Cardiac muscle cell (in vitro differentiated cells and primary cell): ENCODE measurements at places on chromosomes 1 and 21. TPM values are rescaled to one million over a fixed set of nuclear protein-coding genes. Genes with fewer than 3 reads are reported as not detected.

PCAT6 gene
- 17.7 and 19.8 TPM in 2 replicates for total RNA-seq

CPLANE2 gene
- 20.5 and 26.5 TPM in 2 replicates for total RNA-seq

CORT gene
- 2.3 and 3.1 TPM in 2 replicates for total RNA-seq

UBE4B gene
- 45.4 and 72.0 TPM in 2 replicates for total RNA-seq

AMY1C gene
- 0.12 TPM in 1 of 2 replicates, not detected in the other for total RNA-seq

CD160 gene
- total RNA-seq: not detected in 2 replicates

BCAN gene
- 0.86 and 1.2 TPM in 2 replicates for total RNA-seq

TSPEAR gene
- 2.8 and 3.2 TPM in 2 replicates for total RNA-seq

SMCP gene
- not detected in 2 replicates for total RNA-seq

CNKSR1 gene
- 8.4 and 9.7 TPM in 2 replicates for total RNA-seq

PTPN22 gene
- not detected in 2 replicates for total RNA-seq

NBPF4 gene
- total RNA-seq: not detected in 2 replicates

SKI gene
- 25.2 and 31.9 TPM in 2 replicates for total RNA-seq

TRIM45 gene
- total RNA-seq: 9.9 and 21.5 TPM in 2 replicates

TSPAN1 gene
- total RNA-seq: not detected in 2 replicates

FCGR3B gene
- total RNA-seq: not detected in 2 replicates
